GM03348 (cell line): ENCODE measurements at places on chromosomes 7 and 10.

GRCh38 chr10:117924820-117925219 lies 121.9 kb downstream of the RAB11FIP2 start:
- DNase-seq = no peak

DNA sequence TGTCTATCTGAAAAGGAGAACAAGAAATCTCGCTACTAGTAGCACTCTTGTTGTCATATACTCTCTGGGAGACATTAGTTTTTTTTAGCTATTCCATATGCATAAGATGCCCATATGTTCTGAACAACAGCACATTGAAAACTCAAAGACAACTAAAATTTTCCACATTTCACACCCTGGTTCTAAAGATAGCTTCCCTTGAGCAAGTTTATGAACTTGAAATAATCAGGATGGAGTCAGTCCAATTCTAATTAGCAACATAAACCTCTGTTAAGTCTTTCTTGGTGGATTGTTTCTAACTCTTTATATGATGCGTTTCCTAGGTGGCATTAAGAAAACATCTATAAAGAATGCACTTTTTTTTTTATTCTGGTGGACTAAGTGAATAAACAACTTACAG lies 1095.3 kb downstream of the GRM8 start:
- DNase-seq = no peak

- no peak for DNase-seq
Measured at GRCh38 chr7:54898659-54899340, 120.0 kb upstream of the EGFR start.

GRCh38 chr7:91416155-91416865 lies 152.1 kb downstream of the FZD1 start:
- no peak for DNase-seq

DNA sequence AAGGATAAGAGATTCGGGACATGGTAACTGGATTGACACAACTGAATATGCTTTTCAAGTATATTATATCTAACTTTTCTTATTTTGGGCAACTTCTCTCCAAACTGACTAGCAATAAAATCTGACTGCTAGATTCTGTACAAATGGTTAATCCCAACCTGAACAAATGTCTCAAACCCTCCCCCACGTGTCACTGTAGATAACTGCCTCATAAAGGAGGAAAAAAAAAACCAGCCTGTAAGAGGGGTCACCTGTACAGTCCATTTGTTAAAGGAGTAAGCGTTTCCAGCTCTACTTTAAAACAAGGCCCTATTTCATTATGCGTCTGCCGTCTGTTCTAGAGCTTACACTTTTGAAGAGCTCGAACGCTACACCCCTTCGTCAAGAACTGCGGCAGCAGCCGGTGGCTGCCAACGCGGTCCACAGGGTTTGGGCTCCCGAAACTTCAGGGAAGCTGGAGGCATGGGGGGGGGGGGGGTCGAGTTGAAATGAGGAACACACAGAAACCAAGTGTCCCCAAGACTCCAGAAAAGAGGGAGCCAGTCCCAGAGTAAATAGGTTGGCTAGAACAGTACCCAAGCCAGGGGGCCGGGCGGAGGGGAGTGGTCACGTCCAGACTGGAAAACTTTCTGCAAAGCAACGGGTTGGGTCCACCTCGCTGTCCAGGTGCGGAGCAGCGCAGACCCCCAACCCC lies 492 bp downstream of the COG5 start:
- peak; percentile 60 for DNase-seq

- DNase-seq = no peak
Measured at GRCh38 chr10:32384171-32384570, 37.2 kb upstream of the EPC1 start.

DNA sequence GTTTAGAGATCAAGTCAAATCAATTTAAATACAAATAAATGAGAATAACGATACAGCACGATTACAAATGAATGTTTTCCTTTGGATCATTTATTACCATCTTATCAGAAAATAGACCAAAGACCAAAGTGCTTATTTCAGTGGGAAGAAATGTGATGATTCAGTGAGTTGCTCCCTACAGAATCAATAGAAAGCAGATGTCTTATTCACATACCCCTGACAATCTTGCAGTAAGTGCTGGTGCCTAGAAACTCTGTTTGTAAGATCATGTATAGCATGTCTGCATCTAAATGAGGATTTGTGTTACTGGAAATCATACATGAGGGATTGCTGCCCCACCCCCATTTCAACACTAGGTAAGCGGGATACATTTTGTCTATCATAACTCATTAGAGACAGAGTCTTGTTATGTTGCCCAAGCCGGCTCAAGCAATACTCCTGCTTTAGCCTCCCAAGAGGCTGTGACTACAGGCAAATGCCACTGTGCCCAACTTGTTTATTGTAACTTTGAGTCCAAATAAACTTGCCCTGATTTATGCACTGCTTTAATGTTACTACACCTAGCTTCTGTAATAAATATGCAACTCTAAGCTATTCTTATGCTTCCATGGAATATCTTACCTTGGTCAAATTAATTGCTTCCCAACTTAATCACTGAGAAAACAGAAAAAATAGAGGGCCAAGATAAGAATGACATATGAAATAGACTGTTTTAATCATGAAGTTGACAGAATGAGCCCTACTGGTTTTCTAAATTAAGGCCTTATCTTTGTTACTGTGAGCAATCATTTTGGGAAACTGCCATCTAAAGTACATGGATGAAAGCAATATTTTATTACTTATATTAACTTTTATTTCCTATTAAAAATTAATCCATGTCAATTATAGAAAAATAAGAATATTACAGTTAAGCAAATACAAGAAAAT lies 82.5 kb downstream of the AHR start:
- peak; percentile 9 for DNase-seq

DNA sequence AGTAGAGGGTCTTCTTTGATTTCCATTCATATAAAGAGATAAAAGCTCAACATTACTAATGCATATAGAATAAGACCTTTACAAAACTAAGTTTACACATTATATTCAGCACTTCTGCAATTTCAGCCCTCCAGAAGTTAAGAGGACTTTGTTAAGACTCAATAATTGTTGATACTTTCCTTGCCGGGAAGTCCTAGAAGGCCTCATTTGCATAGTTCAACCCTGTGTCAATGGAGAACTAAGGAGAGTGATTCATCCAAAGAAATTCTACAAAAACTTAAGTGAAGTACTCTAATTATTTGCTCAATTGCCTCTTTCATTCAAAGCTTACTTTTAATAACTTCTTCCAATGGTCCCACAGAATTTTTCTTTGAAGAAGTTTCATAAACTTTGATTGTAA lies 1060.3 kb upstream of the CELF2 start:
- peak; percentile 60 for DNase-seq

- DNase-seq = no peak
Measured at GRCh38 chr10:8416192-8416701, 361.8 kb downstream of the GATA3 start.

DNA sequence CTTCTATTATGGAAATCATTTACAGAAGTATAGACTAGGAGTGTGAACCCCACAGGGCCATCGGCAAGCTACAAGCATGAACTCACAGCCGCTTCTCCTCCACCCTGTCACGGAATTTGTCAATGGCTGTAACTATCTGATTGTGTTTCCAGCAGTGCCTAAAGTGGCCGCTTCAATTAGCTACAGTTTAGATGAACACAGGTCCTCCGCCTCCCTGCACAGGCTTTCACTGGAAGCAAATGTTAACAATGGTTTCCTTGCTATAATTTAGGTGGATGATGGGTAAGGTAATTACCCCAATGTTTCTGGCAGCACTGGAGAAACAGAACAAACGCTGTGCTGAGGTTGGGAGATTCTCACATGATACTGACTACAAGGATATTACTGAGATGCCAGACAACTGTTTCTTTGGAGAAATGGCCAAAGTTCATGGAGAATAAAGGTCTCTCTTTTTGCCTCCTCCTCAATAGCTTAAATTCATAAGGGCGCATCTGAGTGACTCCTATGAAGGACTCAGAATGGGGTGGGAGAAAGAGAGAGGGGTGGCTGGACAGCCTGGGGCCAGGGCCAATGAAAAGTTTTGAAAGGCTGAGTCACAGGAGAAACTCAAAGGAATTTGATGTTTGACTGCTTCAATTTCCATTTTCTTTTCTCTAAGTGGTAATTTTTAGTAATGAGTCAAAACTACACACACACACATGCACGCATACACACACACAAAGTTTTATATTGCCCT lies 78.9 kb downstream of the SVIL start:
- DNase-seq = peak; percentile 16

GRCh38 chr7:55622241-55622640 lies 49.9 kb upstream of the VOPP1 start:
- no peak for DNase-seq

DNA sequence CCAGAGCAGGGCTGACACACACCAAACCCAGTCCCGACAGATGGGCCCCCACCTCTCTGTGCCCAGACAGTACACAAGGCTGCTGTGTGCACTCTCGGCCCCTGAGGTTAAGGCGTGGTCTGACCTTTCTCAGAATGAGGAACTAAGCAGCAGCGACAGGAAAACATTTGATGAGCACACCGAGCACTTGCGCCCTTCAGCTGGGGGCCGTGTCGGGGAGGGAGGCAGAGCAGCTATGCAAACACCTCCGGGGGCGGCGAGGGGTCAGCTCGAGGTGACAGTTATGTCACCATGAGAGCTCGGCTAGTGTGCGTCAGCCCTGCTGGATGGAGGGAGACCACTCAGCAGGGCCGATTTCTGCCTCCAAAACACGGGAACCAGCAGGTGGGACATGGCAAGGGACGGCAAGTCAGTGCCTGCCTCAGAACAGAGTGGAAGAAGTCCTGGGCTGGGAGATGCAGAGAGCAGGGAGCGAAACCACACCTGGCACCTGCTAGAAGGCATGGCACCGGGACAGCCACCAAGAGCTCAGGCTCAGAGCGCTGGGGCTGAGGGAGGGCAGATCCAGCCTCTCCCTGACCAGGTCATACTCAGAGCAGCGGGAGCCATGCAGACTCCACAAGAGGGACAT lies 57.4 kb downstream of the CHST15 start:
- DNase-seq = no peak

- DNase-seq = no peak
Measured at GRCh38 chr7:153070141-153070540, 310.6 kb downstream of the ACTR3B start.

DNA sequence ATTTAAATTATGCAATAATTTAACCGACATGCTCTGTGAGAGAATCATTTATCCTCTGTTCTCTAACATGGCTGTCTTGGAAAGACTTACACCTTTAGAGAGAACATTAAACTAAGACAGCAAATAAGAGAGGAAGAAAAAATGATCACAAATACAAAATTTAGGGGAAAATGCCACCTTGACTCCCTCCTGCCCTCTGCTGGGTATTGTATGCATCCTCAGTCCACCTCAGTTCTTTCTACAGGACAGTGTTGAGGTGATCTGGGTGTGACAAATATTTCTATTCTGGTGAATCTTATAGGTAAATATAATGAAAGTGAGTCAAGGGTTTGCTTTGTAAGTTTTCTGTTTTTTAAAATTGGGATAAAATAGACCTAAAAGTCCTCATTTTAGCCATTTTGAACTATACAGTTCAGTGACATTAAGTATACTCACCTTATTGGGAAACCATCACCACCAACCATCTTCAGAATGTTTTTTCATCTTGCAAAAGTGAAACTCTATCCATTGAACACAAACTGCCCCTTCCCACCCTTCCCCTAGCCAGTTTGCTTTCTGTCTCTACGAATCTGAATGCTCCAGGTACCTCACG lies 61.5 kb upstream of the ELMO1 start:
- DNase-seq = no peak

- DNase-seq = peak; percentile 16
Measured at GRCh38 chr10:101967713-101968112, 88.3 kb downstream of the ARMH3 start.

GRCh38 chr10:58174831-58175230 lies 92.9 kb downstream of the IPMK start:
- DNase-seq = no peak

DNA sequence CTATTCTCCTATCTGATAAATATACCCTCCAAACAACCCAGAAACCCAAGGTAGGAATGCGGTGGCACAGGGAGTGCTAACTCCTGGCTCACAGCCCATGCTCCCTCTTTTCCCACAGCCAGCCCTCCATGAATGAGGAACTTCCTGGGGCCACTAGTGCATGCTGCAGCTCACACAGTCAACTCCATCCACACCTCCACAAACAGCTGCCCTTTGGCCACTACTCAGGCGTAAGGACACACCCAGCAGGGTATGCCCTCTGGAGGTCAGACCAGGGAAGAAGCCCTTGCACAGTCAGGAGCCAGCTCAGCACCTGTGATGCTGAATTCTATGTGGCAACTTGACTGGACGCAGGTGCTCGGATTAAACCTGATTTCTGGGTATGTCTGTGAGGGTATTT lies 85.2 kb upstream of the PIK3CG start:
- no peak for DNase-seq

DNA sequence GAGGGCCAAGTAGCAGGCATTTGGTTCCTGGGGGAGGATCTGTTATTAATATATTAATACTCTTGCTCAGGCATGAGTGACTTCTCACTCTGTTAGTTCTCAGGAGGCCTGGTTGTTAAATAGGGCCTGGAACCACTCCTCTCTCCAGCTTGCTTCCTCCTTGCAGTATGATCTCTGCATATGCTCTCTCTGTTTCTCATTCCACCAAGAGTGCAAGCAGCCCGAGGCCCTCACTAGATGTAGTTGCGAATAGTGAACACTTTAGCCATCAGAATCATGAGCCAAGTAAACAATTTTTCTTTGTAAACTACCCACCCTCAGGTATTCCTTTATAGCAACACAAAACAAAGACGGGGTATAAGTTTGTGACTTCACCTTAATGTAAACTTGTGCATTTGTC lies 784.3 kb downstream of the DNAJB9 start:
- no peak for DNase-seq

DNA sequence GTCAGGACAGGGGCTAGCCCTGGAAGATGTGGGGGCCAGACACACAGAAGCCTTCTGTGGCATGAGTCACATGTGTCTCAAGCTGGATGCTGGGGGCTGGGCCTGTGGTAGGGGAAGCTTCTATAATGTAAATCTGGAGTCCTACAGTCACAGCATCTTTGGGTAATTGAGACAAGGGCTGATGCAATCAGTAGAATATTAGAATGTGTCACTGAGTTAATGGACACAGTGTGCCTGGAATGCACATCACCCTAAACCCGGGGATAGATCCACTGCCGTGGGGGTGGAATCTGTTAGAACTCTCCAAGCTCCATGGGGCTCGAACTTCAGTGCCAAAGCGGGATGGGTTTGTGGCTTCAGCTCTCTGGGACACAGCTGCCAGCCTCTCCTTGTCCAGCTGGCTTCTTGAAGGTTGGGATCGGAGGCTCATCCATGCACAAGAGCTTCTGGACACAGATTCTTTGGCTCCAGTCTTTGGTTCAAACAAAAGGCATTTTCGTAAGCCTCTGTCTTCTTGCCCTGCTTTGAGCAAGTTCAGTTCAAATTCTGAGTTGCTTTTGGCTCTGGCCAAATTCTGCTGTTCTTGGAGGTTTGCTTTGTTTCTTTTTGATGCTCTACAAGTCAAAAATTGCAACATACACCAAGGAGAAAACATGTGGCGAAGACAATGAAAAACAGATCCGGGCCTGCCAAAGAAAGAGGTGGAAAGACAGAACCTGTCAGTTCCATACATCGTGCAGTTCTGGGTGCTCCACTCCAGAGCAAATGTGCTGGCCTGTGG lies 194.8 kb upstream of the ZNF32 start:
- peak; percentile 75 for DNase-seq
